Endothelial cell of umbilical vein (primary cell): ENCODE measurements at places on chromosomes 3 and 15. TPM values are rescaled to one million over a fixed set of nuclear protein-coding genes. Genes with fewer than 3 reads are reported as not detected.
A peak's percentile ranks its signal among the peaks of the same experiment; 100 is the strongest.

DNA sequence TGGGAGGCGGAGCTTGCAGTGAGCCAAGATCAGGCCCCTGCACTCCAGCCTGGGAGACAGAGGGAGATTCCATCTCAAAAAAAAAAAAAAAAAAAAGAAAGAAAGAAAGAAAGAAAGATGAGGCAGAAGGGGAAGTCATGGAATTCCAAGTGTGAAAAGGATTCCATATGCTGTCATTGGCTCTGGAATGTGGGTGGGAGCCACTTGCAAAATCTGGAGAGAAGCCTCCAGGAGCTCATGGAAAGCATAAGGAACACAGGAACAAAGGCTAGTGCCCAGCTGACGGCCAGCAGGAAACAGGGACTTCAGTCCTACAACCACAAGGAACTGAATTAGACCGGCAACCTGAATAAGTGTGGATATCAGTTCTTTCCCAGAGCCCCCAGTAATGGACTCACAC is 12.5 kb upstream of the TRAK1 start:
- no peak for DNase-seq

DNA sequence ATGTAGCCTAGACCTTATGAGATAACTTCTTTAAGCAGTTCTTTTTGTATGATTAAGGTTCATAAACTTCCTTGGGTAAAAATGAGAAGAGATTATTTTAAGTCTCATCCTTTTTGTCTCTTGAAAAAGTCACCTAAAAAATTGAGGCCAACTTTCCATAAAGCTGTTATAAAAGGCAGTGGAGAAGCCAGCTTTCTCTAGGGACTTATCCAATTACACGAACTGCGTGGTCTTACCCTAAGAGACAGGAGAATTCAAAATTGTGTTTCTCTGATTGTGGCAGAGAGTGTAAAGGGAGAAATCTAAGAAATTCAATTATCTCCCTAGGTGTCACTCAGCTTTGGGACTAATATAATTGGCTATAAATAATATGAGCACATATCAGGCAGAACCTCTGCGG is 262.0 kb downstream of the SHOX2 start:
- no peak for DNase-seq

DNA sequence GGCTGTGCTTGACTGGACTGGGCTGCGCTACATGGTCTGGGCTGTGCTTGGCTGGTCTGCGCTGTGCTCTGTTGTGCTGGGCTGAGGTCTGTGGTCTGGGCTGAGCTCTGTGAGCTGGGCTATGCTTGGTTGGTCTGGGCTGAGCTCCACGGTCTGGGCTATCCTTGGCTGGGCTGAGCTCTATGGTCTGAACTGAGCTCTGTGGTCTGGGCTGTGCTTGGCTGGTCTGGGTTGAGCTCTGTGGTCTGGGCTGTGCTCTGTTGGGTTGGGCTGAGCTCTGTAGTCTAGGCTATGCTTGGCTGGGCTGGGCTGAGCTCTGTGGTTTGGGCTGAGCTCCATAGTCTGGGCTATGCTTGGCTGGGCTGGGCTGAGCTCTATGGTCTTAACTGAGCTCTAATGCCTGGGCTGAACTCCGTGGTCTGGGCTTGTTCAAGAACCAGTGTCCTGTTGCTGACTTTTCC is 92.0 kb downstream of the PLXNA1 start:
- no peak for DNase-seq

DNA sequence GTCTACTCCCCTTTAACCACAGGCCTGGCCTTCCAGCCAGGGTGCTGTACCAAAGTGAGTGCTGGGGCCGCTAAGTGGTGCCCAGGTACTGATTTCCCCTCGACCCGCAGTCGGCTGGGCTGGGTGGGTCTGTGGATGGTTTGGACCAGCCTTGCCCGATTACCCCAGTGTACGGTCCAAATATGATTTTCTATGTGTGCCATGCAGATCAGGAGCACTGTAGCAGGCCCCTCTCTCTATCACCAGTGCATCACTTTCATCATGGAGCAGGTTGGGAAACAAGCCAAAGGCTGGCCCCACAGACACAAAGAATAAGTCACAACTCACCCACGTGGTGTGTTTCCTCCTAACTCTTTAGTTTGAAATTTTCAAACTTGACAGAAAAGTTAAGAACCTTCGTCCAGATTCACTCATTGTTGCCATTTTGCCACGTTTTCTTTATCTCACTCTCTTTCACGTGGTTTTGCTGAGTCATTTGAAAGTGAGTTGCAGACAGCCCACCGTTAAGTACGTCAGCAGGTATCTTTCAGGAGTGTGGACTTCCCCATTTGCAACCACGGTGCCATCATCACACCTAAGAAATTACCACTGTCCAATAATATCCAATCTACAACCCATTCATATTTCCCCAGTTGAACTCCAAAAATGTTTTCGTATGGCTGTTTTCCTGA is 37.0 kb downstream of the ZNF710 start:
- peak; percentile 26 for DNase-seq

DNA sequence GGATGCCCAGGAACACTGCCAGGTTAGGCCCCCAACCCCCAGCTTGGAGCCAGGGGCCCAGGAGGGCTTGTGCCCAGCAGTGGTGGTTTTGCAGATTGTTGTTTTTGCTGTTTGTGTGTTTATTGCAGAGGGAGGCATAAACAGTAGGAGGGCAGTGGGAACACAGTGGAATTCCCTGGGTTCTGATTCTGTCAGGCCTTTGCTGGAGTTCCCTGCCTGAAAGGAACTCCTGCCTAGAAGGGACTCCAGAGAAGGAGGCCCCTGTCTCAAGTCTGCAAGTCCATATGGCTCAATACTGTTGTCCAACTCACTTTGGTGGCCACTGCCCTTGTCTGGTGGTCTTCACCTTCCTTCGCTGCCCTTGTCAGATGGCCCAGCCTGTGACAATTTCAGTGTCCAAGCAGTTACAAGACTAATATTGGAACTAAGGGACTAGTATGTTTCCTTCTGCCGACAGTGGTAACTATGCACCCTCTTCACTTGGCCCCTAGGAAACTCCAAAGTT is 47.4 kb upstream of the RAB6B start:
- DNase-seq = no peak

DNA sequence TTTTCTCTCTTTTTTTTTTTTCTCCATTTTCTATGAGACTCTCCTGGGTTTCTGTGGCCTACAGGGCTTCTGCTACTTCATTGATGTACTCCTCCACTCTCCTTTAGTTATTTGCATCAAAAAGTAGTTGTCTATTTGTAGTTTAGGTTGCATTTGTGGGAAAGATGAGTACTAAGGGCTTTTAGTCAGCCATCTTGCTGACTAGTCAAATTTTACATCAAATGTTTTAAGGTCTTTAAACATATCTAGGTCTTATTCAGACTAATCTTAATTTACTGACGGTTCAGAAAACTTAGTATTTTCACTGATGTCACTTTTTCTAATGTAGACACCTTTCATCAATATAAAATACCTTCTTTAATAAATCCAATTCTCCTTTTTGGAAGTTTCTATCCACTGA is 871.0 kb downstream of the PLOD2 start:
- DNase-seq = no peak

DNA sequence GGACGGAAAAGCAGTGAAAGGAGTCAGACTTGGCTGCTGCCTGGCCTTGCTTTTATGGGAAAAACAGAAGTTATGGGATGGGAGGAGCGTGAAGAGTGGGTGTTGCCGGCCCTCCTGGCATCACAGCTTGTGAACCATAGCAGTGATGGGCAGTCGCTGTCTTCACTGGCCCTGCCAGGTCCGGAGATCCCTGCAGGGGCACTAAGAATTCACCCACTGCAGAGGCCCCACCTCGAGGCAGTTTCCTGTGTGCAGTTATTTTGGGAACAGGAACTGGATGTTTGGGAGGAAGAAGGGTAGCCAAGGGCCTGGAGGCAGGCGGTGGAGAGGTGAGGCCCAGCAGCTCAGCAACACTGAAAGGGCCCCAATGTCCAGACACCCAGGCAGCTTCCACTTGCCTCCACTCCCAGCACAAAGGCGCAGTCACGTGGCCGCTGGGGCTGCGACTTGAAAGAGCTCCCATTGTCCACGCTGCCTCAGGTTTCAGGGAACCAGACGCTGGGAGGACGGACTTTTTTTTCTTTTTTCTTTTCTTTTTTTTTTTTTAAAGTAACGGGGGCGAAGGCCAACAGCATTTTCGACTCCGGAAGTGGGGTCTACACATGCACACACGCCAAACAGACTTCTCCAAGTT is 255.6 kb downstream of the ZNF621 start:
- peak; percentile 8 for DNase-seq

The TM4SF18 gene
- 142 and 158 TPM in 2 replicates for total RNA-seq

The P3H2 gene
- total RNA-seq = 4.8 and 6.6 TPM in 2 replicates

The DGKG gene
- not detected in 2 replicates for total RNA-seq

The CHRNA5 gene
- total RNA-seq = 12.7 and 15.6 TPM in 2 replicates
